ENCODE measurements at places on chromosomes 6 and 20. TPM values are rescaled to one million over a fixed set of nuclear protein-coding genes. Genes with fewer than 3 reads are reported as not detected.

Gene MTHFD1L
- polyA plus RNA-seq, result 6.3 TPM

Gene RNGTT
- 25.7 TPM for polyA plus RNA-seq

Gene CLVS2
- 12.9 TPM for polyA plus RNA-seq

Gene MYL9
- polyA plus RNA-seq, result not detected

Gene LTA
- polyA plus RNA-seq, result 0.56 TPM

Gene PAK1IP1
- 30.4 TPM for polyA plus RNA-seq

Gene TINAG
- polyA plus RNA-seq, result not detected

Data from neural cell (in vitro differentiated cells).